ENCODE measurements at places on chromosomes 6 and 20.

DNA sequence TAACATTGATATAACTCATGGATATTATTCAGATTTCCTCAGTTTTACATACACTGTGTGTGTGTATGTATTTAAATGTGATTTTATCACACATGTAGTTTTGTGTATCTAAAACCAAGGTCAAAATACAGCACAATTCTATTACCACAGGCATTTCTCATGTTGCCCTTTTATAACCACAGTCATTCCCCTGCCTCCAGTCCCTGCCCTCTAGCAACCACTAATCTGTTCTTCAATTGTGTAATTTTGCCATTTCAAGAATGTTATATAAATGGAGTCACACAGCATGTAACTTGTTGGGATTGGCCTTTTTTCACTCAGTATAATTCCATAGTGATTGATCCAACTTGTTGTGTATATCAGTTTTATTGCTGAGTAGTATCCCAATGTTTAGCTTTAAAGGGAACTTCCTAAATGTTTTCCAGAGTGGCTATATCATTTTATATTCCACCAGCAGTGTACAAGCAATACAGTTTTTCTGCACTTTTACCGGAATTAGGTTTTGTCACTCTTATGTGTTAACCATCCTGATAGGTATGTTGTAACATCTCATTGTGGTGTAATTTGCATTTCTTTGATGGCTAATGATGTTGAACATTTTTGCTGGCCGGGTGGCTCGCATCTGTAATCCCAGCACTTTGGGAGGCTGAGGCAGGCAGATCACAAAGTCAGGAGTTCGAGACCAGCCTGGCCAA is 338.2 kb downstream of the SOX4 start:
- no peak for DNase-seq

GRCh38 chr6:71012866-71013469 is 56.1 kb upstream of the B3GAT2 start:
- DNase-seq = no peak

GRCh38 chr6:89887452-89888137 is 6.7 kb upstream of the GJA10 start:
- DNase-seq = no peak

DNA sequence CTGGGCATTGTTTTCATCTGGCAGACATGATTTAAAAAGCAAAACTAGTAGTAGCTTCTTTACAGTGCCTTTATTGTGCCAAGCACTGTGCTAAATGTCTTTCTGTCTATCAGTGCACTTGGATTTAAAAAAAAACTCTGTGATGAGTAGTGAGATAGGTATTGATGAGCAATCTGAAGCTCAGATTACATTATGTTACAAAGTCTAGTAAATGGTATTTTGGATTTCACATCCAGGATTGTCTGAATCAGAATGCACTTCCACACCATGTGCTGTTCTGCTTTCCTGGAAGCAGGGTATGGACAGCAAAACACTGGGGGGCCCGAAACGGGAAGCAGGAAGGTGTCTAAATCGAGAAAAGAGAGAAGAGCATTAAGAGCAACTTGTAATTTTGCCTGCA is 103.4 kb upstream of the CCN2 start:
- no peak for DNase-seq

GRCh38 chr20:44014807-44015732 is 100.4 kb downstream of the TOX2 start:
- no peak for DNase-seq

DNA sequence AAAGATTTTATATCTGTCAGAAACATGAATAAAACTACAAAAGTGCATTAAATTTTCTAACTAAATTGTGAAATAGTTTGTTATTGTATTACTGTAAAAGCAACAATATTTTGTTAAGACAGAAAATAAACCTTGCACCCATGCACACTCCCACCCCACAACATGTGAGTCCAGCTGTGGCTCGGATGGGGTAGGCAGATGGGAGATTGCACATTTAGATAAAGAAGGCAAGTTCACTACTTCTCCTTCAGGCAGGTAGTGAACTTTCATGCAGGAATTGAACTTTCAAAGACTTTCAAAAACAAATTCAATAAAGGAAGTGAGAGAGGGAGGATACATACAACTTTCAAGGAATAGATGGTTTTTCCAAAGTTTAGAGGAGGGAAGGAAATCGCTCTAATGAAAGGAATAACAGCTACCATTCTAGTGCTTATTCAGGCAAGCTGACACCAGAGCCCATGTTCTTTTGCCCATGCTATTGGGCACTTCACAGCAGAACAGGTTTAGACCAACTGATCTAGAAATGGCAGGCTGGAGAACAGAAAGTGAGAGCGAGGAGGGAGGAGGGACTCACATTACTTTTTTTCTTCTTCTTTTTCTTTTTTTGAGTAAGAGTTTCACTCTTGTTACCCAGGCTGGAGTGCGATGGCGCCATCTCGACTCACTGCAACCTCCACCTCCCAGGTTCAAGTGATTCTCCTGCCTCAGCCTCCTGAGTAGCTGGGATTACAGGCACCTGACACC is 28.5 kb downstream of the SF3B5 start:
- no peak for DNase-seq

DNA sequence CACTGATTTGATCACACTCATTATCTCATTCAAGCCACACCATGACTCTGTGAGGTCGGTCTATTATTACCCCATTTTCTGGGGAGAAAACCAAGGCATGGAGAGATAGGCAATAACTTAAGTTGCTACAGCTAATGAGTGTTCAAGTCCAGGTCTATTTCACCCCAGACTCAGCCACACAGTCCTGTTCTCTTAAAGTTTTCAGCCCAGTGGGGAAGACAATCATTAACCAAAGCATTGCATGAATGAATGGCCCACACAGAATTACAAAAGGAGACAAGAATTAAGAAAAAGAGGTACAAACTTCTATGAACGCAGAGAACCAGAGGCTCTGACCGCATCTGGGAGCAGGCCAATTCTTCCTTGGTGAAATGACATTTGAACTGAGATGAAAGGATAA is 7.1 kb downstream of the BPI start:
- DNase-seq = no peak

GRCh38 chr6:157879873-157880254 is 56.8 kb downstream of the SNX9 start:
- DNase-seq = no peak

Data from stimulated activated CD8-positive, alpha-beta memory T cell treated with anti-CD3 and anti-CD28 coated beads, Interleukin-15, amount 100 ng/mL, for 24 hours (primary cell).